ENCODE measurements at places on chromosomes 2 and 18.

DNA sequence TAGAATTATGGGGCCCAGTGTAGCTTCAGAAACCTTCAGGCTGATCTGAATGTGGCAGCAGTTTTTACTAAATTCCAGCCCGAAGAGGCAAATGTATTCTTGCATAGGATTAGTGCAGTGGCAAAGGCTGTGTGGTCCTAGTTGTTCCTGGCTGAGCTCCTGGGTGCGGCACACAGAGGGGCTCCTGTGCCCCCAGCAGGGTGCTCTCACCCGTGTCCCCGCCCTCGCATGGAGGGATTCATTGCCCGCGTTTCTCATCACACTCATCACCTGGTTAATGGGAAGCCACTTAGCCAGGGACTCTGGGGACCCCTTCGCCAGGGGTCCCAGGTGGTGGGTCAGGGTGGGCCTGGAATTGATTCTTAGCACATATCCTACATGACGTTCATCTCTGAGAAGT, 3.9 kb downstream of the KCNG2 start:
- DNase-seq: no peak

- DNase-seq: no peak
Observed at GRCh38 chr2:179440642-179441251, 176.1 kb upstream of the SESTD1 start.

DNA sequence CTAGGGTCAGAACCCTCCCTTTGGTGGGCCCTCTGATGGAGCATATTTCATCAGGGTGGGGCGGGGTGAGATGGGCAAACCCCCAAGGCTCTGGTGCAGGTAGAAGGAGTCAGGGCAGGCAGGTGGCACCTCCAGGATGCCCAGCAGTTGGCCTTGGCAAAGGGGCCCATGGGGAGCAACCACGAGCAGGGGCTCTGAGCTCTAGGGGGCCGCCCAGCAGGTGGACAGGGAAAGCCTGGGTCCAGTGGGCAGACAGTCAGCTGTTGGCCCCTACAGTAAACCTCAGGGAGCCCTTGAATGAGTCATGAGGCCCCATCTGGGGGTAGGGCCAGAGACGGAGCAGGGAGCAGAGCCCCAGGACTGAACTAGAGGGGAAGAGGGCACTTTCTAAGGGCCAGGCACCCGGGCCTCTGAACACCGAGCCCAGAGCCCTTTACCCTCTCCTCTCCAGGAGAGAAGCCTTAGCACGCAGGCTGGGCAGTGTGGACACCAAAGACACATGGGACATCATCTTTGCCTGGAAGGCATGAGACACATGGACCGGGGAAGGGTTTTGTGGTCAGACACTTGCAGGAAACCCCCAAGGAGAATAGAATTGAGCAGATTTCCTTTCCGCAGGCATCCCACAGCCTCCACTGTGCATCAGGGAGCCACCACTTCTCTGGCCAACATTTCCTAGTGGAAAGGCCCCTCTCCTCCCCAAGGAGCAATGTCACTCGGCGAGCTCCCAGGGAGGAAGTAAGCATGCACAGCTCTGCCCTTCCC, 257.3 kb downstream of the GLI2 start:
- no peak for DNase-seq

GRCh38 chr2:15169326-15170069, 391.6 kb downstream of the NBAS start:
- no peak for DNase-seq

- DNase-seq: no peak
Observed at GRCh38 chr2:223078482-223078881, 26.5 kb downstream of the KCNE4 start.

- DNase-seq: no peak
Observed at GRCh38 chr2:98167916-98168315, 80.9 kb downstream of the VWA3B start.

GRCh38 chr2:162328424-162329157, 10.1 kb upstream of the IFIH1 start:
- no peak for DNase-seq
